Progenitor cell of endocrine pancreas (in vitro differentiated cells): ENCODE measurements at places on chromosomes 12 and 14. TPM values are rescaled to one million over a fixed set of nuclear protein-coding genes. Genes with fewer than 3 reads are reported as not detected.

DNA sequence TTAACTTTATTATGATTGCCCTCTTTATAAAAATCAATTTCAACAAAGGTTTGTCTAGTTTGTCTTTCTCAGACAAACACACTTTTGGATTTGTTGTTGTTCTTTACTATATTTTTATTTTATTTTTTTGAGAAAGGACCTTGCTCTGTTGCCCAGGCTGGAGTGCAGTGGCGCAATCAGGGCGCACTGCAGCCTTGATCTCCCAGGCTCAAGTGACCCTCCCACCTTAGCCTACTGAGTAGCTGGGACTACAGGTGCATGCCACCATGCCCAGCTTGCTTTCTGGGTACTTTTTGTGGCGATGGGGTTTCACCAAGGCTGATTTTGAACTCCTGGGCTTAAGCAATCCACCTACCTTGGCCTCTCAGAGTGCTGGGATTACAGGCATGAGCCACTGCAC, 64.4 kb upstream of the CFL2 start:
- no peak for DNase-seq

DNA sequence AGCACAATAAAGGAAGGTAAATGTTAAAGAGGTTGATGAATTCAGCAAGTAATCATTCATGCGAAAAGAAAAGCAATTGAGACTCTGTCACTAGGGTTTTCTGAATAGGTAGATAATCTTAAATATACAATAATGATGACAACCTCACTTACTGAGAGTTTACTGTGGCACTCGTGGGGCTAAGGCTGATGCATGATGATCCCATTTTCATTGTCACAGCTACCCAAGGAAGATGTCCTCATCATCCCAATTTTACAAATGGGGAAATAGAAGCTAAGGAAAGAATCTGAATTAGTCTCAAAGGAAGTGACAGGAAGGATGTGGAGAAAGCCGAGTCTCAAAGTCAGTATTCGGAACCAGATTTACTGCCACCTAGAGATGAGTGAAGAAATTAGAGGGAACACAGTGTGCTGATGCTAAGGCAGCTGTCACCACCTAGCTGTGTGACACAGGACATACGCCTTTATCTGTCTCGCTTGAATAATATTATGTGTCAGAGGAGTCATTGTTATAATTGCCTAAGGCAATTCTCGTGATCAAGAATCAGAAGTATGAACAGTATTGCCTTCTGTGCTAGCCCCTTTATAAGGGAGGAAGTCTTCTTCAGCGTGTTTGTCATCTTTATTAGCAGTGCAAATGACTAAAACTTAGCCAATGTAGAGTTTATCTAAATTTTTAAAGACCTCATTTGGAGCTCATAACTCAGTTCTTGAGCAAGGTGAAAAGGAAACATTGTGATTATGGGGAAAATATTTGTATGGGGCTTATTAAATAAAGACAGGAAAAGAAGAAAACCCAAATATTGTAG, 63.2 kb downstream of the ERGIC2 start:
- no peak for DNase-seq

DNA sequence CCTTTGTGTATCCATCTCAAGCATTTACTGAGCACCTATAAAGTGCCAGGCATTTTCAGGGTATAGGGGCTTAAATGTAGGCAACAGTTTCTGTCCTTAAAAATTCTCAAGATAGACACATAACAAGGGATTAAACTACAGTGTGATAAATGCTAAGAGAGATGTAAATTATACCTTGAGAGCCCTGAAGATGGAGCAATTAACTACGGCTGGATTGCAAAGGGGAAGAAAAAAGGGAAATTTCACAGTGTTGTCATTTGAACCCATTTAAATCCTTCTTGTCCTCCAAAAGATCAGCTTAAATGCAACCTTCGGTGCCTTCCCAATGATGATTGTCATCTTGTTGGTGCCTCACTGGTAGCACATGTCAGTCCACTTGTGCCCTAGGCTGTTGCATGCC, 11.5 kb upstream of the IL26 start:
- DNase-seq = no peak

DNA sequence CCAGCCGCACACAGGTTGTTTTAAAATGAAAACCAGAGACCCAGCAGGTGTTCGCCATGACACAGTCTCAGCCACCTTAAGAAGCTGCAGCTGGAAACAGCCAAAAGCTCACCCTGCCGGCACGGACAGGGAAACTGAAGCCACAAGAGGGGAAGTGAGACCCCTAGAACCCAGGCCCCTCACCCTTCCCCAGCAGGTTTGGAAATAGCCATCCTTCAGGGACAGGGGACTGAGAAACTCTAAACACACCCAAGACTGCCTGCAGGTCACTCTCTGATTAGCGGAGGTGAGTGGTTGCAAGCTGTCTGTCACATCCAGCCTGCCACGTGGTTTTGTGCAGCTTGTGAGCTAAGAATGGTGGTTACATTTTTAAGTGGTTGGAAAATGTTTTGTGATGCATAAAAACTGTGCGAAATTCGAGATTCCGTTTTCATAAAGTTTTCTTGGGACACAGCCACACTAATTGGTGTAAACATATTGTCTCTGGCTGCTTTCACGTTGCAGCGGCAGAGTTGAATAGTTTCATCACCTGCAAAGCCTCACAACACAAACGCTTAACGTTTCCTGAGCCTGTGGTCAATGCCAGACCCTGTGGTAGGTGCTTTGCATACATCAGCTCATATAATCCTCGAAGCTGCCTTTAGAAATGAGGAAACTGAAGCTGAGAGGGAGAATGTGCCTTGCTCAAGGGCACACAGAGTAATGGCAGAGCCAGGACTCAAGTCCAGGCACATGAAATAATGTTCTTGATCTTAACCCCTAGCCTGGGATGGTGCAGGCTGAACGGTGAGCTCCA, 1.7 kb upstream of the SELPLG start:
- DNase-seq = no peak

- DNase-seq = no peak
Observed at GRCh38 chr14:98766818-98767217, 505.2 kb downstream of the BCL11B start.

DNA sequence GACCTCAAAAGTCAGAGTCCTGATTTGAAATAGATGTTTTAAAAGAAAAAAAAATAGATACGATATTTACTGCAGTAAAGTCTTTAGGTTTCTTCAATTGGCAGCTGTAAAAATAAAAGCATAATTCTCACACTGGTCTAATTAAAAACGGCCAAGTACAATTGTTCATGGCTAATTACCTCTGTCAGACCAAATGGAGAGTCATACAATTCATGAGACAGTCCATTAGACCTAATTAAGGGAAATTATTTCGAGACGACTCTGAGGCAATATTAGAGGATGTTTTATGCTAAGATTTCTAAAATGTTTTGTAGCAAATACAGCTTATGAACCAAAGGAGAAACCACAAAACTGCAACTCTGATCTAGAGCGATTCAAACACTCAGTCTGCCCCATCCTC, 131.3 kb downstream of the PHLDA1 start:
- no peak for DNase-seq

ACVR1B gene
- 65.1 and 65.7 TPM in 2 replicates for total RNA-seq

SYT1 gene
- total RNA-seq = 4.2 and 4.3 TPM in 2 replicates
